ENCODE measurements at places on chromosomes 11 and 22.

DNA sequence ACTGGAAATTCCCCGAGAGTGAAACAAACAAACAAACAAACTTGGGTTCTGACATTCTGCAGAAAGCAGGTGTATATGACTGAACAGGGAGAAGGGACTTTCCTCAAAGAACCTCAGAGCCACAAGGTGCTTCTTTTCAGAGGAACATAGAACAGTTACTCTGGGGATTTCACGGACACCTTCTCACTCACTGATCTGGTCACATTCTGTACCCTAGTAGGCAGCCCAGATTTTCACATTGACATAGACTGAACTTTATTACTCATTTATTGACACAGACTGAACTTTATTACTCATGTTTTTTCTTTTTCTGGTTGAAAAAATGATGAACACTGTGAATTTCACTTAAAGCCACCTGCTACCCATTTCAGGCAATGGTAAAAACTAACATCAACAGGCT is 263.0 kb downstream of the OPCML start:
- DNase-seq = no peak

GRCh38 chr11:64245401-64245796 is 1.3 kb downstream of the PPP1R14B start:
- no peak for DNase-seq

DNA sequence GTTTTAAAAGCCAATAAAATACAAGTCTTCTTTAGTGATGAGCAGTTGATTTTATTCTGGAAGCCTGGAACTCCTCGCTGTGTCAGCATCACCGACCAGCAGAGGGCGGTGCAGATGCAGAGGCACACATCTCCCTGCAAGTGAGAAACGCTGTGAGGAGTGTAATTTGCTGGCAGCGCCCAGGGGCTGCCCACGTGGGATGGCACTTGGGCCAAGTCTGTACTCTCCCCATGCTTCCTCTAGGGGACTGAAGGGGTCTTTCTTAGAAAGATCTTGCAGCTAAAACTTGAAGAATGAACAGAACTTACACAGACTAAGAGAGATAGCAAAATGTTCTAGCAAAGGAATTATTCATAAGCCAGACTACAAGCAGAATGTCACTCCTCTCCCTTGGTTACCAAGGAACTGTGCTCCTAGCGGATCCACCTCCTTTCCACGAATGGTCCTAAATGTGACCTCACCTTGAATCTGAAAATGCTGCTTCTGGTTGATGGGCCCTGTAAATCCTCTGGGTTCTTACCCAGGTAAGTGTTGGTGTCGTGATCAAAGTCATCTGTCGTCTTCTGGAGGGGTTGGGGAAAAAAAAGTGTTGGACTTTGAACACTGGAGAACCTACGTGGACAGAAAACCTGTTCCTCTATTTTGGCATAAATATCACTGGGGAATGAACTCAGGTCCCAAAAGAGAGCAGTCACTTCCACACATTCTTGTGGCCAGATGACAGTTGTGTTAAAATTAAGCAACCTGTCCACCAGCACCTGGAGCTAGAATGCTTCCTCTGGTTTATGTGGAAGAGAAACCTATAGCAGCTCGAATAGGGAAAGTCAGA is 31.8 kb downstream of the CNTF start:
- peak; percentile 78 for DNase-seq

DNA sequence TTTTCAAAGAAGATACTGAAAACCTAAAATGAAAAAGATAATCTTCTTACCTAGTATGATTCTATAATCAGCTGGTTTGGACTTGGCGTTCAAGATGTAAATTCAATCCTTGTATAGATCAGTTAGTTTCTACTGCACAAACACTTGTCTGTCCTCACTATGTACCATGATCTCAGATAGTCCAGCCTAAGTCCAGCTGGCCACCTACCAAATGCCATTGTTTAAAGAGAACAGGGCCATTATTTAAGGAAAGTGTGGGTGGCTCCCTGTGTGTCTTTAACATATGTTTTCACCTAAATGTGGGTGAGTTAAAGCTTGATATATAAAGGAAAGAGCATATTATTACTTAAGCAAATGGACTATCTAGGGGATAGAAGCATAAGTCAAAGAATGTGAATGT is 38.6 kb downstream of the BLID start:
- DNase-seq = no peak

DNA sequence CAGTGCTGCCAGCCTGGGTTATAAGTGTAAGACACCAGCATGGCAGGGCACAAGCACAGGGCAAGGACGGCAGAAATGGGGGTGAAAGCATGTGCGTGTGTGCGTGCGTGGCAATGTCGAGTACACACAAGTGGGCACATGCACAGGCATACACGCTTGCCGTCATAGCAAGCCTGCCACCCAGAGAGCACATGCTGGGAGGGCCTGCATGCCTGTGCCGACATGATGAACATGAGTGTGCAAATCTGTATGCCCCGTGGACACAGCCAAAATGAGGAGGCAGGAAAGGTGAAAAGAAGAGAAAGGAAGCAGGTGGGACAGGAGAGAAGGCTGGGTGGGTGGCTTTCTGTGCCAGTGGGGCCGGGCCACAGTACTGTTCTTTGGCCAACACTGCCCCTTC is 62.9 kb downstream of the NECTIN1 start:
- DNase-seq = no peak

DNA sequence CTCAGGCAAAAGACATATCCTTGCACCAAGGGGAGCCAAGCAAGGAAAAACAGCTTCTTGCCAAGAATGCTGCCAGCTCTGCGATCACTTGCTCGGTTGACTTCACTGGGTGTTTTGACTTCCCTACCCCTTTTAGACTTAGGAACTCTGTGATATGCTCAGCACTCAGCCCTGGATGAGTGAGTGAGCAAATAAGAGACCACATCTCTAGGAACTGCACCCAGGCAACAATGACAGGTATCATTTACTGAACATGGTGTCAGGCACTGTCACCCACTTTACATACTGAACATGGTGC is 3.7 kb upstream of the IRAG1 start:
- DNase-seq = no peak
